ENCODE measurements at places on chromosomes 7 and 10.

DNA sequence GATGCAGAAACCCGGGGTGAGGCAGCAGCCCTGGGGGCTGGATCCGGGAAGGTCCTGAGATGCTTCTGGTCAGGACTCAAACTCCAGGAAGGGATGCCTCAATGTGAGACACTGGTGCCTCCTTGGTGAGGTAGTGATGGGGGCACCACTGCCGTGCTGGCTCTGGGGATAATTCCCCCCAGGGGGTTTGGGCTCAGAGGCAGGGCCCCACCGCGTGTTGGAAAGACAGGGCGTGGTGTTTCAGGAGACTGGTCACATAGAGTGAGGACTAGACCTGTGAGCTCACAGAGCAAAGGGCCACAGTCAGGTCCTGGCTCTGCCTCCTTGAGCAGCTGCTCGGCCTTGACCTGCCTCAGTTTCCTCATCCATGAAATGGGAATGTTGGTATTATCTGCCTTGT is 361.9 kb downstream of the GLRX3 start:
- no peak for DNase-seq

- DNase-seq, result no peak
These were observed 184.7 kb upstream of the PFKP start for GRCh38 chr10:2882628-2883027.

- DNase-seq, result no peak
These were observed 214.3 kb downstream of the DGKB start for GRCh38 chr7:14688208-14688607.

- no peak for DNase-seq
These were observed 23.4 kb downstream of the OR9A2 start for GRCh38 chr7:143003393-143004051.

- no peak for DNase-seq
These were observed 40.5 kb downstream of the NRG3 start for GRCh38 chr10:81915504-81915897.

GRCh38 chr10:73446926-73447325 is 13.6 kb upstream of the MSS51 start:
- no peak for DNase-seq

GRCh38 chr10:22874189-22874854 is 53.5 kb upstream of the ARMC3 start:
- DNase-seq, result no peak

DNA sequence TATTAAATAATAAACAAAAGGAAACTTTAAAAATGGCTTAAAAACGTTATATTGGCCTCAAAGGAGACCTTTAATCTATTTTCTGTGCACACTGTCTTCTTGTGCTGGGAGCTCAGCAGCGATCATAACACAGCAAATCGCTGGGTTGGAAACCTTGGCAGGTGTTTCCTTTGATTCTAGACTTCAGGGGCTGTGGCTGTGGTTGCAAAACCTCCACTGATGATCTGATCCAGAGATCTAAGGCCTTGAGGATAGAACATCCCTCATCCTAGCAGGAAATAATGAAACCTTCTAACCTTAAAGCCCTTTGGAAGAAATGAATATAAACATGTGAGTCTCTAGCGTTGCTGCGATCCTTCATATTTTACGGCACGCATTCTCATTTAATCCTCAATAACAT is 29.8 kb downstream of the CDHR3 start:
- DNase-seq, result no peak

GRCh38 chr10:95273393-95274312 is 17.1 kb downstream of the PDLIM1 start:
- no peak for DNase-seq

DNA sequence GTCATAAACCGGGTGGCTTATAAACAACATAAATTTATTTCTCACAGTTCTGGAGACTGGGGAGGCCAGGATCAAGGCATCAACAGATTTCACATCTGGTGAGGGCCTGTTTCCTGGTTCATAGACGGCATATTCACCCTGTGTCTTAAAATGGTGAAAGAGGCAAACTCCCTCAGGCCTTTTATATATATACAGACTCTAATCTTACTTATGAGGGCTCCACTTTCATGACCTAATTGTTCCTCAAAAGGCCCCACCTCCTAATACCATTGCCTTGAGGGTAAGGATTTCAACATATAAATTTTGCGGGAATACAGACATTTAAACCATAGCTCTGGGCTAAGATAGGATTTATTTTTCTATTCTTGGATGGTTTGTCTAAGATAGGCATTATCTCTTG is 187.2 kb downstream of the PPP1R3A start:
- DNase-seq, result no peak

DNA sequence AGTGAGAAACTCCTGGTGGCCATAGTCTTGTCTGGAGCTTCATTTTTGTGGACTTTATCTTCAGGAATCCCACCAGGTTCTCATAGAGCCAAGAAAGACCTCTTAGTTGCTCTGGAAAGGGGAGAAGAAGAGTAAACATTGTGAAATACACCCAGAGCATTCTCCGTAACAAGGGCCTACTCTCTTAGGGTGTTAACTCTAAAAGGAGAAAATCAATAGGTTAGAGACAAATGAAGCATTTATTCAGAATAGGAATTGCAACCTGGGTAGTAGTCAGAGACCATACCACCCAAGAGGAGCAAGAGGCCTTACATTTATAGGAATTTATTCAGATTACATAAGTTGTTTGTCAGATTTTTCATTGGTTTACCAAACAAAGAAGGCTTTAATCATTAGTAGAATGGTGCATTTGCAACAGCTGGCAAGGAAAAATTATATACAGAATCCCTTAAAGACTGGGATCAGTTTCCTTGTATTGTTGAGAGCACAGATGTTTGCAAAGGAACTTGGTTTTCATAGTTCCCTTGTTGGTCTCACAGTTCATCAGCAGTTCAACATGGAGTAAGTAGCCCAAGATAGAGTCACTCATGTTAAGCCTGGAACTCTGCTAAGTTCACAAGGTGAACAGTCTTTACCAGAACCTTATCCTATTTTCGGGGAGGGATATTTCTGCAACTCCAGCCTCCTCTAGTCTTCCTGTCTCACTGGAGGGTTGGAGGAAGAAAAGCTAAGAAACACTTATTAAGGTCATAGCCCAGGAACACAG is 53.2 kb upstream of the TMEM140 start:
- no peak for DNase-seq

DNA sequence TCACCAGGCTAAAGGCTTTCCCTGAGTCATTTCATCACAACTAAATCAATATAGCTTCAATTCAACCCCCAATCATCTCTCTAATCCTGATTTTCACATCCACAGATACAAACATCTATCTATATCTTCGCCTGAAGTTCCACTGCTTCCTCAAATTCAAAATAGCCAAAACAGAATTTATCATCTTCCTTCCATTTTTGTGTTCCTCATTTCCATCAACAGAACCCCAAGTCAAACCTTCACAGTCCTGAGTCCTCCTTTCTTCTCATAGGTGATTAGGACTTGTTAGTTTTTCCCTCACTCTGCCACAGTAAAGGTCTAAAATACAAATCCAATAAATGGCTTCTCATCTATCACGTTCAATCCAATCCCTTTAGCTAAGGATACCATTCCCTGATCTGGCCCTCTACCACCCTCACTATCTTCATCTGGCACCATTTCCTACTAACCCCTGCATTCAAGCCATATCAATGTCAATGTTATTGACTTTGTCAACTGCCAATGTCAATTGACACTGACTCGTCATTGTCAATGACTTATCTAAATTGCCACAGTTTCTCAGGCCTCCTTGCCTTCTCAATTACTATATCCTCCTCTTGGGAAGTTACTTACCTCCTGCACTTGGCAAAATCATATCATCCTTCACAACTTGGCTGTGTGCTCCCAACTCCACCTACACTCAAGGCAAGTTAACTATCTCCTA is 2.6 kb downstream of the HYCC1 start:
- no peak for DNase-seq

- DNase-seq, result no peak
These were observed 1.0 kb downstream of the CCDC186 start for GRCh38 chr10:114172776-114173602.

DNA sequence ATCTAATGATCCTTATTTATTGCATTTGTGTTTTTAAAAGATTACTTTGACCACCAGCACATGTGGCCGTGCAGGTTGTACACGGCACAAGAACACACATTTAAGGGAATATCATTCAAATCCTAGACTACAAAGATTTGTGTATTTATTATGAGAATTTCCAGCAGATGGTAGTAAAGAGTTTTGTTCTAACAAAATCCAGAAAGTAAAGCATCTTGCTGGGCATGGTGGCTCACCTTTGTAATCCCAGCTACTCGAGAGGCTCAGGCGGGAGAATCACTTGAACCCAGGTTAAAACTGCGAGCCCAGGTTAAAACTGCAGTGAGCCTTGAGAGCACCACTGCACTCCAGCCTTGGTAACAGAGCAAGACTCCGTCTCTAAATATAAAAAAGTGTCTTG is 31.5 kb downstream of the MACROH2A2 start:
- DNase-seq, result no peak

DNA sequence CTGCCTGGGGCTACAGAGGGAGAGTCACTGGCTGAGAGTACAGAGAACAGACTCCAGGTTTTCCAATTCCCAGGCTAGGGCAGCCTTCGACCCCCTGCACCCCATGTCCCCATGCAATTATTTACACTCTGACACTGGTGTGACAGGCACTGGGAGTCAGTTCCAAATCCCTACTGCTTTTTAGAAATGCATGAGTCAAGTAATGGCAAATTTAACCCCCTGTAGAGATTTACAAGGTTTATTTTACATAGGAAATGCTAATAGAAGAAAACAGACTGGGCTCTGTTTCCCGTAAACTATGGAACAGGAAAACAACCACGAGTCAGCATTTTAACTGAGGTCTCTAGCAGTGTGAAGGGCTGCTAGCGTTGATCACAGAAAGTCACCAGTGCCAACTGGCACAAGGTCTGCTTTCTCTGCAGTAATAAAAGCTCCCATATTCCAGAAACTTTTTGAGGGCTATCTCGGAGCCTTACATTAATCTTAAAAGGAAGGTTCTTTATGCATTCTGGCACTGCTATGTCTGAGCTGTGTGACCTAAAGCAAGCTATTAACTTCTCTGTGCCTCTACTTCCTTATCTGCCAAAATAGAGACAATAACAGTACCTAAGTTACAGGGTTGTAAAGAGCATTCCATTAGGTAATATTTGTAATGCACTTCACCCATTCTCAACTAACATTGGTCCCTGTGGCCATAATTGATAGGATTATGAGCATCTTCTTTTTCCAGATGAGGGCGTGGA is 28.2 kb downstream of the NOD1 start:
- no peak for DNase-seq

GRCh38 chr10:126101736-126102135 is 205.4 kb downstream of the FANK1 start:
- DNase-seq, result no peak

GRCh38 chr10:70324951-70325781 is 41.4 kb upstream of the NPFFR1 start:
- no peak for DNase-seq

GRCh38 chr7:149827089-149827981 is 10.8 kb upstream of the ZNF862 start:
- DNase-seq, result no peak

GRCh38 chr10:110780704-110781103 is 91.0 kb upstream of the PDCD4 start:
- no peak for DNase-seq

- DNase-seq, result no peak
These were observed 133.3 kb downstream of the SLC25A13 start for GRCh38 chr7:96188591-96188991.

DNA sequence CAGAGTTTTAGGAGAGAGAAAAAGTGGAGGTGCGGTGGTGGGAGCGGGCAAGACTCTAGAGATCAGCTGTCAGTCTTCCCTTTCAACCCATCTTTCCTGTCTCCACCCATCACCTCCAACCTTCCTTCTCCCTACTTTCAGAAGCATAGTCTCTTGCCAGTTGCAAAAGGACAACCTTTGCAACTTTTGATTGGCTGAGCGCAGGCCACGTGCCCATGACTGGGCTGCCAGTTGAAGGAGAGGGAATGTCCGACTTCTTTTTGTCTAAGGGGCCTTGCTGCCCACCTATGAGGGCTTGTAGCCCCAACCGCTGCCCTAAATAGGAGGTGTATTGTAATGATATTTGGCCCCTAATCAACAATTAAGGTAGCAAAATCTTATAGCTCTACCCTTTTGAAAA is 12.6 kb downstream of the CYP26A1 start:
- DNase-seq, result no peak

DNA sequence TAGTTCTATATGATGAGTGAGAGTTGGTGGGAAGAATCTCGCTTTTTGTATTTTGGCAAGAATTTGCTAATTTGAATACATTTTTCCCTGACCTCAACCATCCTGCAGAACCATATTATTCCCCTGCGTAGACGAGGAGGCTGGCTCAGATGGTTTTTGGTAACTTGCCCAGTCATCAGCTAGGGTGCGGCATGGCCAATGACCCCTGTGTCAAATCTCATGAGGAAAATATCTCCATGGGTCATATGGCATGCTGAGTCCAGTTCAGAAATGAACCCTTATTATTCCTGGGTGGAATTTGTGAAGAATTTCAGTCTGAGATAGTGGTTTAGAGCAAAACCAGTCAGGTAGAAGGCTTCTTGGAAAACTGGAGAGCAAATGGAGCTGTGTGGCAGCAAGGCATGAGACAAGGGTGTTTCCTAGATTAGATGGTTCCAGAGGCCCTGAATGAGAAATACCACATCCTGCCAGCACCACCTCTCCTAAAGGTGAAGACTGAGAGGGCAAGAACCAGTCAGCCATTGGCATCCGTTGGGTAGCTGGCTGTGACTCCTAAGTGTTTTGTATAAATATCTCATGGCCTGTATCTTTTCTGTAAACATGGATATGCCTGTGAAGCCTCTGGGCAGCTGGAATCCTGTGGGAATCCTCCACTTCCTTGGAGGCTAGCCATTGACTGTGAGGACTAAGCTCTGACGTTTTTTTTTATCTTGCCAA is 5.8 kb upstream of the UPP1 start:
- DNase-seq, result no peak

GRCh38 chr10:118742032-118742431 is 12.7 kb downstream of the CACUL1 start:
- DNase-seq, result no peak

- DNase-seq, result no peak
These were observed 14.1 kb upstream of the MKX start for GRCh38 chr10:27759483-27760272.

DNA sequence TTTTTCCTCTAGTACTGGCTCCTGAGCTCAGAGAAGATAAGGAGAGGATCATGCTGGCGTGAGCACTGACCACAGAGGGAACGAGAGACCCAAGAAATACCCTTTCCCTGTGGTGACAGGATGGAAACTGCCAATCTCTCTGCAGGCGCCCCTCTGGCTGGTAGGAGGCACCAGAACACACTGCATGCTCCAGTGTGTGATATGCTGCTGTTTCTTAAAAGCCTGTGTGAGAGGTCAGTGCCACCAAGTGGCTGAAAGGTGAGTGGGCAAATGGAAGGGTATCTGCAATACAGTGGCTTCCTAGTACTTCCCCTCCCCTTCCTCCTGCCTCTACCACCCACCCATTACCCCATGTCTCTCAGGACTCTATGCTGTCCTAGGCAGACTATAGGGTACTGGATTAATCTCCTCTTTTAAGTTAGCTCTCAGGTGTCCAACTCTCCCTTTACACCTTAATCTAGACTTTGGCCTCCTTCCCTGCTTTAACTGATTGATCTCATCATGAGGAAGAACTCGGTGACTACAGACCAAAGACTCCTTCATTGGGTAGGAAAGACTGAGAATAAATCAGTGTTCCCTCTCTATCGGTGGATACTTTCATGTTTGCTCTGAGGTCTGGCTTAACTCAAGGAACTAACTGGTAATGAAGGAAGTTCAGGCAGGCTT is 283.6 kb downstream of the ADRA2A start:
- DNase-seq, result no peak

Measured in activated CD8-positive, alpha-beta memory T cell treated with anti-CD3 and anti-CD28 coated beads for 1 hour (primary cell).